CMK (cell line): ENCODE measurements at places on chromosomes 1 and 21.

DNA sequence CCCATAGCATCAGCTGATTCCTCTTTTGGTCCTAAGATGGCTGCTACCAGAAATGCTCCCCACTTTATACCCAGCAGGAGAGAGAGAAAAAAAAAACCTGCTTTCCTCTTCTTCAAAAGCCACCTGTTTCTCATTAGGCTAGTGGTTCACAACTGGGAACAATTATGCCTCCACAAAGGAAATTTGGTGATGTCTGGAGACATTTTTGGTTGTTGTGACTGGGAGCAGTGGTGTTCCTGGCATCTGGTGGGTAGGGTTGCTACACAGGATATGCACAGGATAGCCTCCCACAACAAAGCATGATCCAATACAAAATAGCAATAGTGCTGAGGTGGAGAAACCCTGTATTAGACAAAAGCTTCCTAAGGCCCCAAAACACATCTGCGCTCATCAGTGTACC lies 38.5 kb upstream of the SGIP1 start:
- no peak for DNase-seq

DNA sequence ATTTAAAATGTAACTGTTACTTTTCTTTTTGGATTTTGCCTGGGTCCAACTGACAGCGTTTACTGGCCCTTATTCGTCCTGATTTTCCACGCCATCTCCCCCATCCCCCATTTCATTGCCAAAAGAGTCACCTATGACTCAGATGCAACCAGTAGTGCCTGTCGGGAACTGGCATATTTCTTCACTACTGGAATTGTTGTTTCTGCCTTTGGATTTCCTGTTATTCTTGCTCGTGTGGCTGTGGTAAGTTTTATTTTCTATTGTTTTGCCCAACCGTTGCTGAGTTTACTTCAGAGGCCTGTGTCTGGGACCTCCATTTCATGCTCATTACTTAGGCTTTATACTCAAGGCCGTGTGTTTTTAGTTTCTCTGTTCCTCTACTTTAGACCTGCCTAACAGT lies 9.3 kb downstream of the LEPR start:
- DNase-seq = no peak

- no peak for DNase-seq
These were observed 9.2 kb downstream of the RORC start for GRCh38 chr1:151822404-151822803.

DNA sequence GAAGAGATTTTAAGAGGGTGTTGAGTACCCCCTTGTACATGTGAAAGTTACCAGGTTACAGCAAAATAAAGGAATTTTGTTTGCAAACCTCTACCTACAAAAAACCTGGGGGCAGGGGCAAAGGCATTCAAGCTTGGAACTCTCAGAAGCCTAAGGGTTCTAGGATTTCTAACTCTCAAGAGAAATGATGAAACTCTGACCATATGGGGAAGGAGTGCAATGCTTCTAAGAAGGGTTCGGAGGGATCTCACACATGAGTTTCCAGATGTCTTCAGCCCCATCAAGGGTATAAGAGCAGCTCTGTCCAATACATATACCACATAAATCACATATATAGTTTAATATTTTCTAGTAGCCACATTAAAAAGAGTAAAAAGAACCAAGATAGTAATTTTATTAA lies 7.3 kb upstream of the FCGR2A start:
- DNase-seq = no peak

DNA sequence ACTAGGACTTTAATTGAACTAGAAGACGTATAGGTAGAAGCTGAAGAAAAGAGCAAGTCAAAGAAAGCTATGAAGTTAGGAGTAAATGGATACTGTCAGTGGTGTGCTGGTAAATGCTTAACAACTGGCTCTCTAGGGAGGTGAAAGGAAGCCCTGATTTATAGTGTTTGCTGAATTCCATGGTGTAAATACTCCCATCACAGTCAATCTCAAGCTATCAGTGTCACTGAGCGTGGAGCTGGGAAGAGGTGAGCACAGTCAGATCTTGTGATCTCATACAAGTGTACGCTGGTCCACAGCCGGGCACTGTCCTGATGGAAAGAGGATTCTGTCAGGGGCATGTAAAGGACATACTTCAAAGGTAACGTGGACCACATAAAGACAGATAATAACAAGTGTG lies 28.3 kb downstream of the ELAPOR1 start:
- no peak for DNase-seq

DNA sequence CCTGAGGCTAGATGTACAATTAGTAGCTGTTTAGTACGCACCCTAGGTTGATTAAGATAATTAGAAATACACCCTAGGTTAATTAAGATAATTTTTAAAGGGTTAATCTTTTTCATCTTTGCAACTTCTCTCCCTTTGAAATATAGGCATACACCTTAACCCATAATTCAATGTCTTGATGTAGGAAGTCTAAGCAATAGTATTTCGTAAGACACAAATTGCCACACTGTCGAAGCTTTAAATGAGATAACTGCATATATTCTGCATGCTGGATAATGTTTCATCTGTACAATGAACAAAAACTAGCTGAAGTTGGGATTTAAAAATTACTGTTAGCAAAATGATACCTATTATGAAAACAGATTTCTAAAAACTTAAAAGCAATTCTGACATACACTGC lies 122.9 kb downstream of the EVI5 start:
- DNase-seq = no peak

DNA sequence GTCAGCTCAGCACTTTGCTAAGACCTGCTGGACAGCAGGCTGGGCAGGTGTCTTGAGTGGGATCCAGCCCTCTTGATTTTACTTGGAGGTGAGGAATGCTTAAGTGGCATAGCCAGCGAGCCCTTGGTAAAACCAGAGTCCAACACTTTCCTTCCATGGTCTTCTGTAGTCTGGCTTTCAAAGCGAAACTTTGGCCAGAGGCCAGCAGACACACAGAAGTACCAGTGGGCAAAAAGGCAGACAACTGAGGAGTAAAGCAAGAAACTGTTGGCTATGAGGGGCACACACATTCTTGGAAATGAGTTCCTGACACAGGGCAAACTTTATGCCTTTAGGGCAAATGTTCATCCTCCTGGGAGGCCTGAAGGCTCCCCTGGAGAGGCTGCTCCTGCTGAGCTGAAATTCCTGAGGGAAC lies 281.0 kb upstream of the POU3F1 start:
- DNase-seq = no peak

GRCh38 chr1:215475796-215476481 lies 91.2 kb upstream of the KCTD3 start:
- DNase-seq = no peak

DNA sequence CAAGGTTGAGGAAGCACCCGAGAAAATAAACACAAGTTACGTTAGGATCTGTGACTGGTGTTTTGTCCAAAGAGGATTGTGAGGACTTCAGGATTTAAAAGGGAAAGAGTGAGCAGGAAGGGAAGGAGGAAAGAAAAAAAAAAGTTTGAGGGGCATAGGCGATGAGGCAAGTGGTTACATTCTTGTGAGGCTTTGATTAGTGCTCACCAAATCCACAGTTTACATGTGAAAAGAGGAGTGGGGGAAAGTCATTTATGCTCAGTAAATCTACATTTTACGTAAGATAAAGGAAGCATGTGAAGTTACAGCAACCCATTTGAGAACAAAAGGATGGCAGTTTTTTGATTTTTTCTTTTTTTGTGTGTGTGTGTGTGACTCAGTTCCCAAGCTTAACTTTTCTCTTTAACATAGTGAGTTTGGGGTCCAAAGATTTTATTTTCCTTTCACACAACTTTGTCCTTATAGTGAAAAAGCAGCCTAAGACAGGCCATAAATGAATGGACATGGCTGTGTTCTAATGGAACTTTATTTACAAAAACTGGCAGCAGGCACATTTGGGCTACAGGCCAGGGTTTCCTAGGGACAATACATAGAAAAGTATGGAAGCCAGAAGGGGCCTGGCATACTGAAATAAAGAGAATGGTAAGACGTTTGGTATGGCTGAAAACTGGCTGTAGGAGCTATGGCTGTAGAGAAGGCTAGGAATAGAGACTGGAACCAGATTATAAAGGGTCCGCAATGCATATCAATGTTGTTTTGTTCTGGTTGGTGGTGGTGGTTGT lies 121.7 kb downstream of the FGGY start:
- no peak for DNase-seq

DNA sequence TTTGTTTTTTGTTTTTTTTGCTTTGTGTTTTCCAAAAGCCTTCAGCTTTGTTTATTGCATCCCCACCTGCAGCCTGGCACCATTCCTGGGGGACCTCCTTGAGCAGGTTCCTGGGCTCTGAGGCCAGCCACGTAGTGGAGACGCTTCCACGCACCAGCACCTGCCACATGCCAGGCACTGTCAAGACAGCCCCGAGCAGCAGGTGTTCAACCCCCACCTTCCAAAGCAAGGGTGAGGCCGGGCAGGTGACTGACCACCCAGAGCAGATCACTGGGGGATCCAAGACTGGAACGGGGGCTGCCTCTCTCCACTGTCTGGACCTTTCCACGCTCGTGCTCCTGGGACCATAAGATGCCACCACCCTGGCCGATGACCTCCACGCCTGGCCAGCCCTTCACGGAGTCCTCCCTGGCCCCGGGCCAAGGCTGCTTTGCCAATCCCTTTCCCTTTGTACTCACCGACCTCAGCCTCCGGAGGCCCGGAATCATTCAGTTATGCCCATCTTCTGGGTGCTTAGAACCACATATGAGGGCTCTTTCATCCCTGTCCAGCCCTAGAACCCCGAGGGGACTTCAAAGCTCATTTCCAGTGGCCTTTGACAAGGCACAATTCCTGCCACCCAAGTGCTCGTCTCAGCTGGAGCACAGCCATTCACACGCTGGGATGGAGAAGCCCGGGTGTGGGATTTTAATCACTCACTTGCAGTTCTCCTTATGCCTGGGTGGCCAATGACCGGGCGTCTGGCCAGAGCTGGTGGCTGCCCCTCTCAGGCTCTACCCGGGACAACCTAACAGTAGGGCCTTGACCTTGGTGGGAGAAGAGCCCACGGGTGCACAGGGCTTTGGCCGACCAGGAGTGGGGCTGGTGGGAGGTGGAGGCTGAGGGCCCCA lies 330.8 kb downstream of the NPHP4 start:
- no peak for DNase-seq

DNA sequence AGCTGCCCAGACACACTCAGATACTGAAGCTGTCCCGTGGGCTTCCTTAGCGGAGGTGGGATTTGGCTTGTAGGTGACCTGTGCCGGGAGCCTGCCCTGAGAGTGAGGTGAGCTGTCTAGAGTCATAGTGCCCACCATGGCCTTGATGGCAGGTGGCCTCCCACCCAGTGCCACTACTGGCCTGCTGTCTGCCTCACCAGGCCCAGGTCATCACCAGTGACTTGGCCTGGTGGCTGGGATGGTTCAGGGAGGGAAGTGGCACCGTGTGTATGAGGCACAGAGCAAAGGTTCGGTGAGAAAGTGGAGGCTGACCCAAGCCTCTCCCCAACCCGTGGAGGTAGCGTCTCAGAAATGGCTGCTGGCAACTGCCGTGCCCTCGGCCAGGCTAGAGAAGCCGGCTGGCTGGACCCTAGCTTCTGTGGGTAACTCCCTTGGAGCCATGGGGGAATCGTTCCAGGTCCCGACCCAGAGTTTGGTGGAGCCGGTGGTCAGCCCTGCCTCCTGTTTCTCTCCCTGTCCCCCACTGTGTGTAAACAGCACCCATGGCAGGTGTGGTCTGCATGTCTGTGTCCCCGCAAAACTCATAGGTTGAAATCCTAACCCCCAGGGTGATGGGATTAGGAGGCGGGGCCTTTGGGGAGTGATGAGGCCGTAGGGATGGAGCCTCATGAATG lies 155.4 kb upstream of the C1orf174 start:
- no peak for DNase-seq

GRCh38 chr1:85465099-85465785 lies at the start of gene DDAH1:
Gene DDAH1, minus strand, starts transcription at chr1:85465159. Its CDS starts 114 bp downstream, at chr1:85465045.
- no peak for DNase-seq

GRCh38 chr1:103110701-103111100 lies 2.4 kb upstream of the COL11A1 start:
- no peak for DNase-seq

- DNase-seq = no peak
These were observed 657.0 kb downstream of the AMY1C start for GRCh38 chr1:104406728-104407127.

GRCh38 chr1:156149374-156150332 lies 3.7 kb upstream of the SEMA4A start:
- no peak for DNase-seq

GRCh38 chr1:2115702-2116341 lies 65.6 kb downstream of the PRKCZ start:
- DNase-seq = no peak

DNA sequence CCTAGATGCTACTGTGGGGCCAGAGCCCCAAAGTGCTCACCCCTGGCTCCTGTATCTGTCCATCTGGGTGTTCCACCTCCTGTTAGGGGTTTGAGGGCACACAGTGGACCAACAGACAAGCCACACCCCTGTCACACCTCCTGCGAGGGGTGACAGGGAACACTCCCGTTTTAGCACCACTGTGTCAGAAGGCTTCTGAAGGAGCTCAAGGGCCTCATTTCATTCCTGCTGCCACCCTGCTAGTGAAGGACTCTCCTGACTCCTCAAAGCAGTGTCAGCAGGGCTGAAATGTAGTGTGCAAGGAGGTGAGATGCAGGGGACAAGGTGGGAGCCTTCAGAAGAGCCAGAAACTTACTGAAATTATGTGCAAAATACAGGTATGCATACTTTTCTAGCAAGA lies 174.6 kb downstream of the GPATCH2 start:
- DNase-seq = no peak

- no peak for DNase-seq
These were observed 49.5 kb upstream of the LRRN2 start for GRCh38 chr1:204735042-204735441.
